ENCODE measurements at places on chromosomes 1 and 21.

GRCh38 chr1:231467986-231468385 lies 45.9 kb upstream of the EGLN1 start:
- DNase-seq: no peak

- no peak for DNase-seq
Observed at GRCh38 chr1:160657250-160657781, 10.5 kb upstream of the SLAMF1 start.

- no peak for DNase-seq
Observed at GRCh38 chr1:90837420-90837819, 120.3 kb upstream of the BARHL2 start.

GRCh38 chr1:160818207-160818937 lies 22.4 kb downstream of the LY9 start:
- DNase-seq: no peak

- DNase-seq: no peak
Observed at GRCh38 chr1:5430911-5431697, 561.1 kb downstream of the NPHP4 start.

DNA sequence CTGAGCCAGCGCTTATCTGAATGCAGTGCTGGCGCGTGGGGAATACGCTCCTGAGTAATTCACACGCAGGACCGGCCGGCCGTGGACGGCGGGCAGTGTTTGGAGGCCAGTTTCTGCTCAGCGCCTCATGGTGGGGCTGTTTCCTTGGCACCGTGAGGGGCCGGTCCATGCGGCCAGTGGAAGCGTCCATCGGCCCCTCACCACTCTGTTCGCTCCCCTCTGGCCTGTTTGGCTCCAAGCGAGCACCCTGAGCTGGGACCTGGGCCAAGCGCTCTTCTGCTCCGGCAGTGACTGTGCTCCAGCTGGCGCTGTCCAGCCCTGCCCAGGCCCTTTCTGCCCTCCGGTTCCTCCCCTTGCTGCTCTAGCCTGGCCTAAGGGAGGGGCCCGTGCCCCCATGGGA lies 16.3 kb upstream of the PLCH2 start:
- DNase-seq: no peak

DNA sequence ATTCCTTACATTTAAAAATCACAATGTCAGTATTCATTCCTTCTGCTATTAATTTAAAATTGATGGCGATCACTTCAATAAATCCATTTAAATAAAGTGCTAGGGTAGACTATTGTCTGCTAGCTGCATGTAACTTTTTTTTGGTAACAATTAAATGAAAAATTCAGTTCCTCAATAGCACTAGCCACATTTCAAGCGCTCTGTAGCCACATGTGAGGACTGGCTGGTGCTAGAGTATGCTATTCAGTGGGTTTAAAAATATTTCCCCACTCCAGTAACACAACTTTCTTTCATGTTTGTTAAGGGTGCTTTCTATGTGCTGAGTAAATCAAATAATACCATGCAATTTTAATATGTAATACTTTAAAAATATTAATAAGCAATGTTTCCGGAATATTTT lies 108.2 kb downstream of the LTN1 start:
- no peak for DNase-seq

DNA sequence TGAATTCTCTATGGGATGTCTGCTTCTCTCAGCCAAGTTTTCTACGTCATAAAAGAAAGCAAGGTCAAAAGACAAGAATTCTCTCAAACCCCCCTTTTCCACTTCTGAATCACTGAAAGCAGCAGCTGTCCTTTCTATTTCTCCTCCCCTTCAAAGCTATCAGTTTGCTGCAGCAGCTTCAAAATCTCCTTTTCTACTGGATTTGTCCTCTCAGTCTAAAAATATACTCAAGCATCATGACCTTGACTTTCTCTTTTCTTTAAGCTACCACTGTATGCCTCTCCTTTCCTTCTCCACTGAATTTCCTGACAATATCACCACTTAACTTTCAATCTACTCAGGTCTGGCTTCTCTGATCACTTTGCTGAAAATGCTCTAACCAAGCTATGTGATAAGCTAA lies 1.9 kb downstream of the WDR64 start:
- DNase-seq: no peak
